ENCODE measurements at places on chromosomes 11 and 22. TPM values are rescaled to one million over a fixed set of nuclear protein-coding genes. Genes with fewer than 3 reads are reported as not detected.

GRCh38 chr11:33735271-33736147 is 714 bp downstream of the CD59 start:
- H3K27me3 ChIP-seq: no peaks in the 10 kb centered on the region
- H3K27ac ChIP-seq: peak overlapping the region; percentile 95
- peaks cover 71% of the 10 kb centered on the region for H3K4me1 ChIP-seq
- H3K4me3 ChIP-seq: peak overlapping the region; percentile 78
- DNase-seq: peak; percentile 39

GRCh38 chr11:44862558-44863101 is 88.1 kb downstream of the TP53I11 start:
- H3K36me3 ChIP-seq: peaks cover 8% of the 10 kb centered on the region
- no peak for DNase-seq
- no peak overlapping the region for H3K4me3 ChIP-seq
- peak overlapping the region; percentile 84 for H3K27ac ChIP-seq
- H3K4me1 ChIP-seq: peaks cover 69% of the 10 kb centered on the region
- H3K27me3 ChIP-seq: no peaks in the 10 kb centered on the region

DNA sequence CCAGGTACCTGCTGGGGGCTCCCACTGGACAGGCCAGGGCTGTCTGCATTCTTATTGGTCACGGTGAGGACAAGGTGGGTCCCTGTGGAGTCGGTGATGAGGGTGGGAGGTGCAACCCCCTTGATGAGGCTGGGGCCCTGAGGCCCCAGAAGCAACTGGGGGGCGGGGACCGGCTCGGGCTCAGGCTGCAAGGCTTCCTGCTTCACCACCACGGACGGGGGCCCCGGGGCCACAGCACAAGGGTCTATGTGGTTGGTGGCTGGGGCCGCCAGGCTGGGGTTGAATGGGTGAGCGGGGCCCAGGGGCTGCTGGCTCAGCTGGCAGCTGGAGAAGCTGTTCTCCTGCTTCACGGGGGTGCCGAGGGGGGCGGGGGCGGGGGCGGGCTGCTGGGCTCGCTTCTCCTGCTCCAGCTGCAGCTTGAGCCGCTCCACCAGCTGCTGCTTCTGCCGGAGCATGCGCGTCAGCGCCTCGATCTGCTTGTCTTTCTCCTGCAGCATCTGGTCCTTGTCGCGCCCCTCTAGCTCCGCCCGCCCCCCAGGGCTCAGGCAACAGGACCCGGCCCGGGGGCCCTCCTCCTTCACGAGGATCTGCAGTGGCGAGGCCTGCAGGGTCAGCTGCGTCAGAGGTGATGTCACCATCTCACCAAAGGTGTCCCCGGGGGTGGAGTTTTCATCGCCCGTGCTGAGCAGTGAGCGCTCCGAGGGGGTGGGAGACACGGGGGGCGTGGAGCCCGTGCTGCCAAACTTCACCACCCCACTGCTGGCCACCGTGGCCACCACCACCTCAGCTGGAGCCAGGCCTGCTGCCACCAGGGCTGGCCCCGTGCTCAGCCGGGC is 48.2 kb downstream of the SGSM3 start:
- peaks cover 11% of the 10 kb centered on the region for H3K4me1 ChIP-seq
- H3K27me3 ChIP-seq: no peaks in the 10 kb centered on the region
- H3K27ac ChIP-seq: no peak overlapping the region
- H3K36me3 ChIP-seq: peaks cover 75% of the 10 kb centered on the region
- peak; percentile 29 for DNase-seq
- H3K4me3 ChIP-seq: no peak overlapping the region

SPDYC gene
- total RNA-seq: not detected

DNA sequence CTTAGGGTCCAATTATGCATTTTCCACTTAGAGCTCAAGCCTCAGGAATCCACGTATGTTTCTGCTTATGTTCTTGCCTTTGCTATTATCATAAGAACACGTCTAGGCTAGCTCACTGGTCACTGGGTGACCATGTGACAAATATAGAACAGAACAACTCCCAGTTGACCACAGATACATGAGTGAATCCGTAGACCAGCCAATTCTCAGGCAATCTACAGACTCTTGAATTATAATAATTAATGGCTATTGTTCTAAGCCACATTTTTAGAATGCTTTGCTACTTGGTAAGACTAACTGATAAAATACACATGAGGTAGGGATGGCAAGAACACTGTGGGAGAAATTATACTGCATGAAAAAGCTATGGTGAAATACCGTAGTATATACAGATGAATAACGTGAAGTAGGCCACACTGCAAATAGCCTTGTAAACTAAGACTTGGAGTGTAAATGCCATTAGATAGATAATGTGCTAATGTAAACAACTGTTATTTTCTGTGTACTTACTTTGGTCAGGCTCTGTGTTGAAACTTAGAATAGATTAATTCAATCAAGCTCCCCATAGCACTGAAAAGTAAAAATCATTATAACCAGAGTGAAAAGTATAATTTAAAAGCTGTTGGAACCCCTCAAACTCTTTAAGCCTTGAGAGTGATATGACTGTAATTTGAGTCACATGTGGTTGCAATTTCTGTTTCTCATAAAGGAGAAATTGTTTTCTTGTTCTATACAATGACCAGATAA is 366.2 kb upstream of the CCDC179 start:
- no peak overlapping the region for H3K4me3 ChIP-seq
- no peak for DNase-seq
- H3K27ac ChIP-seq: no peak overlapping the region
- H3K27me3 ChIP-seq: no peaks in the 10 kb centered on the region
- H3K4me1 ChIP-seq: no peaks in the 10 kb centered on the region

SLC5A12 gene
- total RNA-seq: not detected

- H3K4me1 ChIP-seq: peaks cover 13% of the 10 kb centered on the region
- H3K27me3 ChIP-seq: no peaks in the 10 kb centered on the region
- peak; percentile 29 for DNase-seq
- H3K4me3 ChIP-seq: no peak overlapping the region
- H3K36me3 ChIP-seq: no peaks in the 10 kb centered on the region
Observed at GRCh38 chr11:47071791-47072261, 104.9 kb downstream of the ARFGAP2 start.

DNA sequence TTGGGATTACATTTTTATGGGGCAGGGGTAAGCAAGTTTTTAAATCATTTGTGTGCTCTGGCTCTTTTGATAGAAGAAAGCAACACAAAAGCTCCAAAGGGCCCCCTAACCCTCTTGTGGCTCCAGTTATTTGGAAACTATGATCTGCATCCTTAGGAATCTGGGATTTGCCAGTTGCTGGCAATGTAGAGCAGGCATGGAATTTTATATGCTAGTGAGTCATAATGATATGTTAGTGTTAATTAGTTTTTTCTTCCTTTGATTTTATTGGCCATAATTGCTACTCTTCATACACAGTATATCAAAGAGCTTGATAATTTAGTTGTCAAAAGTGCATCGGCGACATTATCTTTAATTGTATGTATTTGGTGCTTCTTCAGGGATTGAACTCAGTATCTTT is 10.1 kb downstream of the RAG1 start:
- peaks cover 17% of the 10 kb centered on the region for H3K4me1 ChIP-seq
- H3K27me3 ChIP-seq: no peaks in the 10 kb centered on the region
- DNase-seq: no peak
- no peak overlapping the region for H3K4me3 ChIP-seq
- peaks cover 10% of the 10 kb centered on the region for H3K36me3 ChIP-seq

BACE1-AS gene
- total RNA-seq: 10.3 TPM

ANO9 gene
- total RNA-seq: 0.11 TPM

DNA sequence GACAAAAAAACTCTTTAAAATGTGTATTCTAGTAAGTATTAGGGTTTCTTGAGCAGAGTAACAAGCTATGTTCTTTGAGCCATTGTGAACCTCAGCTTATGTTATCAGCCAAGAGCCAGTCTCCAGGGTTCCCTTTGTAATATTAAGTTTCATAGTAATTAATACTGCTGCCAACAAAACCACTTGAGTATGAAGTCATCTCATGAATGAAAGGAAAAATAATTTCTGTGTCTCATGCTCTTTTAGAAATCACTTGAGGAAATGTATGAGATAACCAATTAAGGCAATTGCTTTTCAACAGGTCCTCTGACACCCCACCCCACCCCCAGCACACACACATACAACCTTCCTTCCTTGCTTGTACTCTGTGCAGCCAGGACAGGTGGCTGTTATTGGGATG is 59.9 kb downstream of the BBOX1 start:
- no peaks in the 10 kb centered on the region for H3K36me3 ChIP-seq
- DNase-seq: no peak
- H3K4me3 ChIP-seq: no peak overlapping the region
- no peaks in the 10 kb centered on the region for H3K27me3 ChIP-seq
- no peaks in the 10 kb centered on the region for H3K4me1 ChIP-seq
- H3K27ac ChIP-seq: no peak overlapping the region

OR5T1 gene
- not detected for total RNA-seq

CASP4 gene
- 13.9 TPM for total RNA-seq

SLC22A25 gene
- total RNA-seq: not detected

DNA sequence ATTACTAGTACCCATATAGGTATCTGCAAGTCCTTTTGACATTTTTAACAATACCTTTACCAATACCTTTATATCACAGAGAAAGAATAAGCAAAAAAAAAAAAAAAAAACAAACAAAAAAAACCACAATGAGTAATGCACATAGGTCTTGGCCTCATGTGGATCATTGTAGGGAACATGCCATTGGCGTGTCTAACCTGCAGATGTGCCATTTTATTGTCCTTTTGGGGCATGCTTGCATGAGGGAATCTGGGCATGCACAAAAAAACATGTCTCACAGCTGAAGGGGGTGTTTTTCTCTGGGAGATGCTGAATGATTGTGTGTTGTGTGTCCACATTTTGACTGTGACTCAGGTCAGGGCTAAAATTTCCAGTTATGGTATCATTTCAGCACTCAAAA is 361.6 kb downstream of the GUCY1A2 start:
- H3K36me3 ChIP-seq: no peaks in the 10 kb centered on the region
- DNase-seq: no peak
- no peak overlapping the region for H3K4me3 ChIP-seq
- H3K4me1 ChIP-seq: no peaks in the 10 kb centered on the region
- H3K27me3 ChIP-seq: no peaks in the 10 kb centered on the region
- H3K27ac ChIP-seq: no peak overlapping the region

TRIM51 gene
- total RNA-seq: not detected

Measured in left ventricle myocardium inferior (tissue), 1 donor.